Cardiac septum (tissue), 1 donor: ENCODE measurements at places on chromosomes 16 and 17. TPM values are rescaled to one million over a fixed set of nuclear protein-coding genes. Genes with fewer than 3 reads are reported as not detected.

DNA sequence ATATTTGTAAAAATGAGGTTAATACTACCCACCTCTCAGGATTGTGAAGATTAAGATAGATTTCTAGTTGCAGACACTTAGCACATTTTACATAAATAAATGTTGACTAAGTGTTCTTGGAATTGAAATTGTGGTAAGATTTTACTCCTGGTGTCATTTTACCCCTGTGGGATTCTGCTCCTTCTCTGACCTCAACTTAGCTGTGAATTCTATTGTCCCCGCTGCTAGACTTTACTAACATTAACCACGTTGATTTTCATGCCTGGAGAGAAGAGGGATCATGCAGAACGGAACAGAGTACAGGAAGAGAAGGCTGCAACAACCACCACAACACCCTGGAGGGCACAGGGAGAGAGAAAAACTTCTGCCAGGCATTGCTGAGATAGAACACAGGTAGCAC, 2.1 kb upstream of the TOM1L1 start:
- no peak for DNase-seq

DNA sequence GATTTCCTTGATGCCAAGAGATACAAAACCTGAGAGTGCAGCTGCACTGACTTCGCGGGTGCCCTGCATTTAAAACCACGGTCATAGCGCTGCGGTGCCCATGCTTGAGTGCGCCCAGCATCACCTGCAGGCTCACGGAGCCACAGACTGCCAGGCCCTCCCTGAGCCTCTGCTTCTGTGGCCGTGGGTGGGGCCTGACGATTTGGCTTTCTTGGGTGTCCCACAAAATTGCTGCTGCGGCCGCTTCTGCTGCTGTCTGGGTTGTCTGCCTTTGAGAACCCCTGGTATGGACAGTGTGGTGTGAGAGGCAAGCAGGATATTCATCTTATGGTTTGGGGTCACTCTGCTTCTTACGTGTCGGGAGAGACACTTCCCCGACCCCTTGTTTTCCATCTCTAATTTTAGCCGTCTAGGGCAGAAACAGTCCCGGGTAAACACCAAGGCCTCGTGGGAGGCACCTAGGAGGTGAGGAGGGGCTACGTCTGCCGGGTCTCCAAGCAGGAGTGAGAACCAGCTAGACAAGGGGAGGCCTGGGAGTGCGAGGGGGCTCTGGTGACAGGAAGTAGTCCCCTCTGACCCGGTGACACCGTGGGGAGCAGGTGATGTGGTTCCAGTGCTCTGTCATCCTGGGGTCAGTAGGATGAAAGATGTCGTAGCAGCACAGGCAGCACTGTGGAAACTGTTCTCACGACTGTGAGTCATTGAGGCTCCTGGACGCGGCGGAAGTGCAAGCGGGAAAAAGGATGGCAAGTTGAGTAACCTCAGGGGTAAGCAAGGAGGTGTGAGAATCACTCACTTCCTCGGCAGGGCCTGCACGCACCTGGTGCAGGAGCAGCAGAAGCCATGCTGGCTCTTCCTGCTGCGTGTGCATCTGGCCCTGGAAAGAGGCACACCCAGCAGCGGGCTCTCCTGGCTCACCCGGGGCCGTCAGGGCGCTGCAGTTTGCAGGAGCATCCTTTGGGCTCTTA, 176.3 kb downstream of the RPTOR start:
- no peak for DNase-seq

DNA sequence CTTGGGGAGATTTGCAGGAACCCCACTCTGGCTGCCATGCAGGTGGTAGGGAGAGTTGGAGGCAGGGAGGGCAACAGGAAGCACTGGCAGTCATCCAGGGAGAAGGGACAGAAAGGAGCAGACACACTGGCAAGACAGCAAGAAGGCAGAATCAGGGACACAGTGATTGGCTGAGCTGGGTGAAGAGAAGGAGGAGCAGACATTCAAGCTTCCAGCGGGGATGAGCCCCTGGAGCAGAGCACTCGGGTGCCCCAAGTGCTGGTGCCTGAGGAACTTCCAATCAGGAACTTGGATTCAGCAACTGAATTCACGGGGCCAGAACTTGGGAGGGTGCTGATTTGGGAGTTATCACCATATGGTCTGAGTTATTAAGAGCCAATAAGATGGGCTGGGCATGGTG, 6.3 kb upstream of the ITGA3 start:
- no peak for DNase-seq

DNA sequence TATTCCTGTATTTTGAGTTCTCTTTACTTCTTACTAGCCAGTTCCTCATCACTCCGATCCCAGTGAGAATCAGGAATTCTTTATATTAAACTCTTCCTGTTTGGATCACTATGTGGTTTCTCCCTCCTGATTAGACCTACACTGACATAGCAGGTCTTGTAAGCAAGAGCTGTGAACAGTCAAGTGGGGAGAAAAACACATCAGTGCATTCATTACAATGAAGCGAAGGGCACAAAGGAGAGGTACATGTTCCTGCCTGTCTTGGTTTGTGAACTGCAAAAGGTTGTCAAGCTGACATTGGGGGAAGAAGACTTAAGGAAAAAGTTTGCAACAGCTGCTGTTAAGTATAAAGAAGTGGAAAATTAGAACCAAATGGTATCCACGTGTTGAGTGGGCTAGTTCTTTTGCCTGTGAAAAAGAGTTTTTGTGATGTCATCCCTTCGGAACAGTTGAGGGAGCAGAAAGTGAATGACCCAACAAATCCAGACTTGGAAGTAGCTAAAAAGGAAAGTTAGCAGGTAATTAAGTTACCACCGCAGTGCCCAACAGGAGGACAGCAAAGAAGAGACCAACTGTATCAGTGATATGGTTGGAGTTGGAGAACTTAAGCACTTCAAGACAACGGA, 23.0 kb upstream of the TRIM25 start:
- DNase-seq: no peak

DNA sequence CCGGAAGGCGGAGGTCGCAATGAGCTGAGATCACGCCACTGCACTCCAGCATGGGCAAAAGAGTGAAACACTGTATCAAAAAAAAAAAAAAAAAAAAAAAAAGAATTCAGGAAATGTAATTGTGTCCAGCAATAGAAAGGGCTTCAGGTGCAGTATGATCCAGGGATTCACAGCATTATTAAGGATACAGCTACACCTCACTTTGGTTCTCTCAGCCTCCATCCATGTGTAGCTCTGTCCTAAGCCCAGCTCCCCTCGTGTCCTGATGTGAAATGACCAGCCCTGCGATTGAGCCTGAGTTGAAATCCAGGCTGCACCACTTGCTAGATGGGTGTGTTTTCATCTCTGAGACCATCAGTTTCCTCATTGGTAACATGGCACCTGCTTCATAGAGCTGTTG, 3.0 kb downstream of the SLC5A10 start:
- DNase-seq: no peak

DNA sequence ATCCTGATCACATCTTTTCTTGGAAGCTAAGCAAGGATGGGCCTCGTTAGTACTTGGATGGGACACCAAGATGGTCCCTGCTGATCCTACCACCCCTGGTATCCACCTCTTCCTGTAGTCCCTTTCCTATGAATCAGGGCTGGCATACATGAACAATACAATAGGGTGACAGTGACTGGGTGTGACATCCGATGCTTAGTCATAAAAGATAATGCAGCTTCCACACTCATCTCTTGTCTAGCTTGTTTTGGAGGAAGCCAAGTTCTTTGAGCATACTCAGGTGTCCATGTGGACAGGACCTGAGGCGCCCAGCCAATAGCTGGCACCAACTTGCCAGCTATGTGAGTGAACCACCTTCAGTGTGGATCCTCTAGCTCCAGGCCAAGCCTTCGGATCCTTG, 62.5 kb upstream of the NFAT5 start:
- DNase-seq: no peak

GRCh38 chr17:59666235-59666634, 41.0 kb downstream of the PTRH2 start:
- DNase-seq: no peak

GRCh38 chr17:80892900-80893603, 98.6 kb upstream of the CHMP6 start:
- no peak for DNase-seq

GRCh38 chr16:9232102-9232770, 140.8 kb downstream of the HAPSTR1 start:
- no peak for DNase-seq

- no peak for DNase-seq
Measured at GRCh38 chr16:14310519-14310991, 239.4 kb downstream of the MRTFB start.

GRCh38 chr17:8409966-8410882, 12.6 kb upstream of the RNF222 start:
- DNase-seq: peak; percentile 94

- DNase-seq: peak; percentile 27
Measured at GRCh38 chr16:19844945-19845641, 39.6 kb downstream of the GPRC5B start.

DNA sequence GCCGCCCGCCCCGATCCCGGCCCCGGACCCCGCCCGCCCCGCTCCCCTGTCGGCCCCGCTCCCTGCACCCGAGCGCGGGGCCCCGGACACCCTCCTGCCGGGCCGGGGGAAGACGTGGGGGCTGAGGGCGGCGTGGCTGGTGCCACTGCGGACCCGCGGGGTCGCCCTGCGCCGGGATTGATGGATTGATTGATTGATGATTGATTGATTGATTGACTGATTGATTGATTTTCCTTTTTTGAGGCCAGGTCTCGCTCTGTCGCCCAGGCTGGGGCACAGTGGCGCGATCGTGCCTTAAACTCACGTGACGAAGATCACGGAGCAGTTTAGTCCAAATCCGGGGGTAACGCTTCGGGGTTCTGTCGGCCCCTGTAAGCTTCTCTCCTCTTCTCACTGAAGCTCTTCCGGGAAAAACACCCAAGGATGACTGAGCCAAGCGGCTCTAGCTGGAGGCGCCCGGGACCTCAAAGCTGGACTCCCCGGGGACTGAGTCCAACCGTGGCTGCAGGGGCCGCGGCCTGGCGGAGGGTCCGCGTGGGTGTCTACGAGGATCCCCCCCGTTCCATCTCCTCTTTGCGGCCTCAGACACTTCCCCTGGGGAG, 40.2 kb upstream of the BHLHA9 start:
- DNase-seq: no peak

GRCh38 chr17:69643686-69644085, 229.2 kb downstream of the MAP2K6 start:
- no peak for DNase-seq

GRCh38 chr16:88535191-88535856, 34.9 kb upstream of the ZC3H18 start:
- DNase-seq: no peak

GRCh38 chr16:68229431-68230175, 6.3 kb downstream of the ESRP2 start:
- DNase-seq: no peak

DNA sequence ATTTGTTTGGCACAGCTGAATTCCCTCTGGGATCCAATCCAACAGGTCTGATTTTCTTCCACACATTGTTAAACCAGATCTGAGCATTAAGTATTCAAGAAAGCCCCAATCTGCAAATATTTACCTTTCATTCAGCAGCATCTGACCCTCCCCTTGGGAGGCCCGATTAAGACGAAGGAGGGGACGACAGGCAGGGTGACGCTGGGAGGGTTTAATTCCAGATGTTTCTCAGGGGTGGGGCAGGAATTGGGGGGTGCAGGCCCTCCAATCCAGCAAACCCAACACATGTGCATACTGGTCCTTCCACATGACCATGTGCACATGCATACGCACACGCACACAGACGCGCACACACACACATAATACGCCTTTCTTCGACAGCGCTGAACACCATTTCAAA, 240.5 kb downstream of the GSG1L start:
- no peak for DNase-seq

DNA sequence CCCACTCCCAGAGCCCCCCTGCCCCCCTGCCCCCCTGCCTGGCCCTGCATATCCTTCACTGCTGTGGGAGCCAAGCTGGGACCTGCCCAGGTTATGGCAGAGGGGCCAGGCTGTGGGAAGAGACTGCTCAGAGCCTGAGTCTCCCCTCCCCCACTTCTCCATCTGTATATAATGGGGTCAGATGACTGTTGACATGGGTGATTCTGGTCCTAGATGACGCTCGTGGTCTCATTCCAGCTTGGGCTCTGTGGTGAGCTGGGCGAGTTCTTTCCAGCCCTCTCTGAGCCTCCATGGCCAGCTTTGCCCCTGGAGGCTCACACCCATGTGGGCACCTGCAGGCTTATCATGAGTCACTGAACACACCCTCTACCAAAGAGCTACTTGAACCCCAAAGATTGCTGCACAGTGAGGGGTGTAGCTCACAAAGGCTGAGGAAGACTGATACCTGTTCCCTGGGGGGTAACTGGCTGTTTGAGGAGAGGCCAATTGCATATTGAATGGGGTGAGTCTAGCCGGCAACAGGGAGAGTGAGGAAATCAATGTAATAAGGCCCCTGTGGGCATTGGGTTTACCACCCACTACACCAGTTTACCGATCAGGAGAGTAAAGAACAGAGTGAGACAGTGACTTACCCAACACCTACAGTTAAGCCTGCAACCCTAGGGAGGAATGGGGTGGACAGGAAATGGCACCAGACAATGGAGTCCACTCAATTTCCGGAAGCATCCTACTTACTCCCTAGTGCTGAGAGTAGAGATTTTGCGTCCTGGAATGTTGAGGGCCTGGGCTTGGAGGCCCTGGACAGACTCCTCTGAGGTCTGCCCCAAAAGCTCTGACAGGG, 4.2 kb upstream of the SREBF1 start:
- no peak for DNase-seq

- DNase-seq: no peak
Measured at GRCh38 chr17:59711936-59712335, 4.5 kb downstream of the VMP1 start.

DNA sequence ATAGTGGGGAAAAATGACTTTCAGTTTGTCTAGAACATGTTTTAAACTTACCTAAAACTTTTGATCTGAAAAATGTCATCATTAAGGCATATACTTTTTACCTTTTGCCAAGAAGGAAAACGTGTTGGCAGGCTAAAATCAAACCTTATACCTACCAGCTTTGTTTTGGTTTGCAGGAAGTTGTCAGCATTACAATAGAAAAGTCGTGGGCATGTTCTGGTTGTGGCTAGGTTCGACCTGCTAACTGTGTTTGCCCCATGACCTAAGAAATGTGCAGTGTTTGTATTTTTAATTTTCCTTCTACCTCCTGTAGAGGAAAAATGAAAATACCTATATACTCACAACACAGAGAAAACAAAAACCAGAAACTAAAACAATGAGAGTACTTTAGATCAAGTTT, 13.0 kb downstream of the SKAP1 start:
- no peak for DNase-seq

DNA sequence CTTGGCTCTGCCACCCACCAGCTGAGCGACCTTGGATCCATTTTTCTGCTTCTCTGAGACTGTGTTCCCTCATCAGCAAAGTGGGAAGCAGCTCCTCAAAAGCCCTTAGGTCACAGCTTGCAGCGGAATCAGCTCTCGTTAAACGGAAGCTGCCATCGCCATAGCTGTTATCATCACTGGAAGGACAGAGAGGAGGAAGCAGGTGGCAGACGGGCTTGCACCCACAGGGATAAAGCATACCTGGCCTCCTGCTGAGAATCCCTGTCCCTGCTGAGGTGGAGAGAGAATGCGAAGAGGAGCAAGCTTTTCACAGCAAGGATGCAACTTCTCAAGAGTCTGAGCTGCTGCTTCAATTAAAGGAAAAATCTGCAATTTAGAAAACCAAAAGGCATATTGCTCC, 106.6 kb downstream of the CLEC16A start:
- DNase-seq: no peak

TRPV2 gene
- total RNA-seq: 9.1 TPM

LGALS3BP gene
- 312 TPM for total RNA-seq

SCNN1B gene
- total RNA-seq: not detected

PPY gene
- total RNA-seq: not detected

KRT27 gene
- not detected for total RNA-seq

IGFBP4 gene
- 164 TPM for total RNA-seq
